NCI-H2107 (cell line): ENCODE measurements at places on chromosomes 11 and 22.

DNA sequence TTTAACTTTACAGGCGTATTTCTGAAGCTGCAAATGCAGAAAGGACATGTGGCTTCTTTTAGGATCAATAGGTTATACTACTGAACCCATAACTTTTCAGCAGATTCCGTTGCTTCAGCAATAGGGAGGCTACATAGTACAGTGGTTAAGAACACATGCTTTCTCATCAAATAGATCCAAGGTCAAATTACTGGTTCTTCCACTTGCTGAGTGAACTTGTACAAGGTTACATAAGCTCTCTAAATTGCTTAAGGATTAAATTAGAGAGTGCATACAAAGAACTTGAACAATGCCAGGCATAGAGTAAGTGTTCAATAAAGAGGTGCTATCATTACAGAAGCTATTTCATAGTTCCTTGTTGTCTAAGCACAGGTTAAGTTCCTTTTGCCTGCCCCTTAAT lies 129.6 kb downstream of the BARX2 start:
- DNase-seq, result no peak

- no peak for DNase-seq
Observed at GRCh38 chr22:44994399-44995104, 15.3 kb downstream of the PHF21B start.

GRCh38 chr22:43222262-43222661 lies 35.3 kb upstream of the TTLL12 start:
- DNase-seq, result no peak

DNA sequence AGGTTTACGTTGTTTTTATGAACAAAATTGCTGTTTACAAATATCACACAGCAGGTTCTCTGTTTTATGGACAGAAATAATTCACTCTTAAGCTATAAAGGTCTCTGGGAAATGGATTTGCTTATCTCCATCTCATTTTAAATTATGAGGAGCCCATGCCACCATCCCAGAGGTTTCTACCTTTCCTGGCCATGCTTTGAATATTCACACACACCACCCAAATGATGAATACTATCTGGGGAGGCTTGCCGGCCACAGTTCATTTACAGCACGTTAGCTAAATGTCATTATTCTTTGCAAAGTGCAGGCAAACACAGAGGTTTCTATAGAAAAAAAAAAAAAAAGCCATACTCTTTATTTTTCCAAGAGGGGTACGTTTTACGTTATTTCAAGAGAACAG lies 1446.7 kb downstream of the FAM181B start:
- no peak for DNase-seq

GRCh38 chr11:32464078-32464477 lies 28.7 kb upstream of the WT1 start:
- DNase-seq, result no peak

DNA sequence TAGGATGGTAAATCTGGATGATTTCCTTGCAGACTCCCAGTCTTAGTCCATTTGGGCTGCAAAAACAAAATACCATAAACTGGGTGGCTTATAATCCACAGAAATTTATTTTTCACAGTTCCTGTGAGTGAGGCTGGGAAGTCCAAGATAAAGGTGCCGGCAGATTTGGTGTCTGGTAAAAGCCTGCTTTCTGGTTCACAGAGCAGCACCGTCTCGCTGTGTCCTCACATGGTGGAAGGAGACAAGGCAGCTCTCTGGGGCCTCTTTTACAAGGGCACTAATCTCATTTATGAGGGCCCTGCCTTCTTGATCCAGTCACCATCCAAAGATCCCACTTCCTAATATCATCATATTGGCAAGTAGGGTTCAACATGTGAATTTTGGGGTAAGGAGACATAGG lies 8.9 kb downstream of the USP47 start:
- DNase-seq, result no peak

DNA sequence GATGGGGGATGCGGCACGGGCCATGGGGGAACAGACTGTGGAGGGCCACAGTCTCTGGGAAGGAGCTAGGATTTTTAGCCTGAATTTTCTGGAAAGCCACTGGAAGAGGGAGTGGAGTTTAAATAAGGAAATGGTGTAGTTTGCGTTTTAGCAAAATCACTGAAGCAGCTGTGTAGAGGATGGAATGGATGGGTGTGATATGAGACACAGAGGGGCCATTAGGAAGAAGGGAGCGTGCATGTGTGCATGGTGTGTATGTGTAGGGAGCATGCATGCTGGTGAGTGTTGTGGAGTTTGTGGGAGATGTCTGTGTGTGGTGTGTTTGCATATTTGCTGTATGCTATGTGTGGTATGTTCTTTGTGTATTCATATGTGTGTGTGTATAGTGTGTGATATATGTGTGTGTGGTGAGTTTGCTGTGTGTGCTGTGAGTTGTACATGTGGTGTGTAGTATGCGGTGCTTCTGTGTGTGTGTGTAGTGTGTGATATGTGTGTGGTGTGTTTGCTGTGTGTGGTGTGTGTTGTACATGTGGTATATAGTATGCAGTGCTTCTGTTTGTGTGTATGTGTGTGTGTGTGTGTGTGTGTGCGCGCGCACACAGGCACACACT lies 67.6 kb downstream of the FBXO7 start:
- DNase-seq, result no peak

- no peak for DNase-seq
Observed at GRCh38 chr11:83069441-83070043, 2.2 kb downstream of the RAB30 start.

- no peak for DNase-seq
Observed at GRCh38 chr11:13344818-13345217, 67.2 kb downstream of the BMAL1 start.

- DNase-seq, result no peak
Observed at GRCh38 chr11:57244911-57245310, 7.9 kb upstream of the APLNR start.

GRCh38 chr22:33798401-33798800 lies 121.9 kb downstream of the LARGE1 start:
- DNase-seq, result no peak

DNA sequence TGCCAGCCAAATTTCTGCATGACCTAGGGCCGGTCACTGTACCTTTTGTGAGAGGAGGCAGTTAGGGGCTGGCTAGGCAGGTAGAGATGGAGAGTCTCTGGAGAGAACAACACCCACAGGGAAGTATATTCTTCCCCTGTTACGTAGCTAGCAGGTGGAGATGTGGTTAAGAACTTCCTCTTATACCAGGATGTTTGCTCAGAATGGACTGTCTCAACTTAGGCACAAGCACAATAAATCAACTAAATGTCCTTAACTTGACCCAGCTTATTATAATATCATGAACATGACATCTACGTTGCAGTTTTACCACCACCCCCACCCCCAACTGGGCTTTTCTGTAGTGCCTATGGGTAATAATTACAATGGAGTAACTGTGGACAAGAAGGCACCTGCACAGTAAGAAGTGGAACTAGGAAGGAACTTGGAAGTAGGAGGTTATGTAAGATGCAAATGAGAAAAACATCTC lies 60.7 kb upstream of the MPEG1 start:
- DNase-seq, result no peak

DNA sequence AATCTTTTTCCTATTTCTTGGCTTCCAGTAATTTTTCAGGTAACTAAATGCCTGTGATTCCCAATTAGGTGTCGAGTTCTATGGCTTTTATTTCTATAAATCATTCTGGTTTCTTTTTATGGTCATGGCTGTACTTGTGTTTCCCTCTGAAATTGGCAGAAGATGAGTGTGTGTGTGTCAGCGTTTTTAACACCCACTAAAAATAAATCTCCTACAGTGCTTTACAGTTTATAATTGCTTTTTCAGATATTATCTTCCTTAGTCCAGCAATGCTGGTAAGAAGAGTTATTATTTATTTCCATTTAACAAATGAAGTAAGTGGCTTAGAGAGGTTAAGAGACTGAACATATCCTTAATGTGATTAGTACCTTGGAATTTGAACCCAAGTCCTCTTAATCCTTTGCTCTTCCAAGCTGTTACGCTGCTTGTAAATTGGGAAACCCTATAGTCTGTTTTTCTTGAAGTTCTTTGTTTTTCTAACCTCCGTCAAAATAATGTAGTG lies 125.2 kb downstream of the TEAD1 start:
- DNase-seq, result no peak

DNA sequence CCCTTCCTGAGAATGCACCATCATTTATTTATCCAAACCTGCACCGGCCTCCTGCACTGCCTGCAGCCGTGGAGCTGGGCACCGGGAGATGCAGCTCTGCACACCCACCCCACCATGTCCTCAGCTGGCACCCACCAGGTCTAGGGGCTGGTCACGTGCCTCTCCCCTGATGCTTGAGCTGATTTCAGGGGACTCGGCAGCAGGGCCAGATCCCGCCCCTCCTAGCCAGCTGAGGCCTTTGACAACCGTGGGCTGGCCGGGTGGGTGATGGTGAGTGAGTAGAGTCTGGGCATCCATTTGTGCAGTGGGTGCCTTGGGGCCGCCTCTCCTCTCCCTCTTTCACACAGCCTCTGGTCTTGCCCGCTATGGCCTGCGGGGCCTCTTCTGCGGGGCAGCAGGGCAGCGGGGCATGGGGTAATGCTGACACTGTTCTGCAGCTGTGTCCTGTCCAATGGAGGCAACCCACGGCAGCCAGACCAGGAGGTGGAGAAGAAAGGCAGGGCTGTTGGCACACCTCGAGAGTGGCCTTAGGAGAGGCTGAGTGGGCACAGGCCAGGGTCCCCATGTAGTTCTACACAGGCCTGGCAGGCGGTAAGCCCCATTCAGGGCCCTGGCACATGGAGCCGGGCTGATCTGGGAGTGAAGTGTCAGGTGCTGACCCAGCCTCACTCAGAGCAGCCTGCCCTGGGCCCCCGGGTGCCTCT lies 38.5 kb upstream of the PRODH start:
- no peak for DNase-seq

DNA sequence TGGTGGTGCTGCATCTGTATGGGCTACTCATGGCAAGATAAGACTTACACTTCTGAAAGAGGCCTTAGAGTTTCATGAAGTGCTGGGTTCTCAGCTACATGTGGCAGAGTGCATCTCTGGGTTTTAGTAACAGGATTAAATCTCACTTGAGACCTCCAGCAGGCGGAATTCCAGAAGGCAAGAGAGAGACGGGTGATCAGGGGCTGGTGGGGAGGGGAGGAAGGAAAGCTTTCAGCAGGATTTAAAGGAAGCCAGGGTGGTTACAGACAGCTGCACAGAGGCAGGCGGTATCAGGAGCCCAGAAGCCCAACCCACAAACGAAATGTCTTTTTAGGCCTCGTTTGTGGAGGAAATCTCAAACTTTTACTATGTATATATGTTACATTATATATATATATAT lies 56.2 kb upstream of the CD82 start:
- DNase-seq, result no peak

DNA sequence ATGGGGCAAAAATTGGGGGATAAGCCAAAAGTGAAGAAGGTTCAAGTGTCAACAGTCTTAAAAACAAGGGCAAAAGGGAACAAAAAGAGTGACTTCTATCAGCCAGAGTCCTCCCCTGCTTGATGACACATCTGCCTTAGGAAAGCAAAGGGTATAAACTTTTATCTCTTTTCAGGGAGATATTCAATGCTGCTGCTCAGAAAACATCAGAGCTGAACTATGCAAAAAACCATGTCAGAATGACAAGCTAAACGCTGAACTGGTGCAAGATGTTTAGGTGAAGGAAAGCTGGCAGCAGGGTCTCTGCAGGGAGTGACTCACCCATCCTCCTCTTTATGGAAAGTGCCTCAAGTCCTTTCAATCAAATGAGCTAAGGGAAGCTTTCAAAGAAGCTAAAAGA lies 24.7 kb downstream of the ALG9 start:
- DNase-seq, result no peak
